EL (cell line): ENCODE measurements at places on chromosomes 7 and 10.

GRCh38 chr10:126101325-126101724, 205.0 kb downstream of the FANK1 start:
- DNase-seq, result peak; percentile 8

GRCh38 chr10:116044801-116045248, 228.2 kb downstream of the GFRA1 start:
- peak; percentile 68 for DNase-seq

DNA sequence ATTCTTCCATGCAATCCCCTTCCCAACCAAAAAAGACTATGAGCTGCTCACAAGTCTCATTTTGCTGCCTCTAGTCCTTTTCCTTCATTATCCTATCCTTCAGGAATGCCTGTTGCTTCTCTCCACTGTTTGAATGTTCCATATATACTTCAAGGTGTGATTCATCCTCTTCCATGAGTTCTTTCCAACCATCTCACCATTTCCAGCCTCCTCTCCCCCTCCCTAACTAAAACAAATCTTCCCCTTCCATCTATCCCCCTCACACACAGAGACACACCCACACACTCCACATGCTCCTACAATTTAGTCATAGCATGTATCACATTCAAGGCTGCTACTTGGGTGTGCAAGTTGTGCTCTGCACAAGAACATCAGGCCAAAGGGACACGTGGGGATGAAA, 254.3 kb downstream of the DYNC1I1 start:
- DNase-seq, result no peak

- DNase-seq, result peak; percentile 39
Measured at GRCh38 chr7:42189535-42189934, 47.5 kb downstream of the GLI3 start.

- DNase-seq, result no peak
Measured at GRCh38 chr7:84274029-84274638, 79.5 kb upstream of the SEMA3A start.

DNA sequence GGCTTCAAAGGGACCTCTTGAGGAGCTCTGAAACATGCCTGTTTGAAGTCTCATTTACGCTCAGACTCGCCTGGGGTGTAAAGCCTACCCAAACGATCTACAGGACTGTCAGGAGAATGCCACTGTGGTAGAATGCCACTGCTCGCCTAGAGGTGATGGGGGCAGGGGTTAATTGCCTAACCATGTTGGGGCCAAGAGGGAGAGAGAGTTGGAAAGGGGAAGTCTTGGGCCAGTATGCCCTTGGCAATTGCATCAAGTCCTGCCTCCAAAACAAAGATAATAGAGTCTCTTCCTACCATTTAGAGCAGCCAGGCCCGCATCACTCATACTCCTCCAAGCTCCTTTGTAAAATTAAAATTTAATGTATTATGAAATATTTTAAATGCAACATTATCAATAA, 25.2 kb downstream of the CDK1 start:
- no peak for DNase-seq

GRCh38 chr10:53786236-53786900, 1013.8 kb upstream of the MBL2 start:
- no peak for DNase-seq

- no peak for DNase-seq
Measured at GRCh38 chr7:158547817-158548216, 39.8 kb downstream of the PTPRN2 start.

- no peak for DNase-seq
Measured at GRCh38 chr10:83917537-83918506, 221.5 kb upstream of the GHITM start.

- DNase-seq, result peak; percentile 89
Measured at GRCh38 chr10:33509231-33509831, 174.9 kb upstream of the NRP1 start.
